ENCODE measurements at places on chromosomes 1 and 21.

GRCh38 chr1:44239331-44239960 is 26.2 kb downstream of the DMAP1 start:
- DNase-seq, result peak; percentile 67

DNA sequence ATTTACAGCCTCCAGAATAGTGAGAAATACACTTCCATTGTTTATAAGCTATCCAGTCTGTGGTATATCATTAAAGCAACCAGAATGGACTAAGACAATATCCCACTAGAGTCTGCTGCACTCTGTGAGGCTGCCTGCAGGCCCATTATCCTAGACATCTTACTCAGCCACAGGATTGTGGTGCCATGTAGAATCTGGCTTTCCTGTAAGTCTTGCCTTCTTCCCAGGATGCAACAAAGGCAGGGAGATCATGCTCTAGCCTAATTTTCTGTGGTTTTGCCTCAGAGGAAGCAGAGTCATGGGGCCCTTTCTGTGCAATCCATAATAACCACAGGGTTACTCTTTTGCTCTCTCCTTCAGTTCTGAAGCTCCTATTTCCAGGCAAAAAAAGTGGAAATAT is 299.1 kb upstream of the DEPDC1 start:
- DNase-seq, result peak; percentile 1

- peak; percentile 11 for DNase-seq
Observed at GRCh38 chr1:105894006-105894405, 1162.5 kb upstream of the PRMT6 start.

- DNase-seq, result peak; percentile 8
Observed at GRCh38 chr21:26572702-26573381, at the start of gene CYYR1. TSS of gene CYYR1 (minus strand) at chr21:26573286. CDS start at chr21:26572940, 346 bp downstream.

GRCh38 chr1:112618114-112618720 is 724 bp downstream of the ST7L start:
- DNase-seq, result peak; percentile 5

All from fibroblast of upper back skin (primary cell).